ENCODE measurements at places on chromosomes 1 and 21. TPM values are rescaled to one million over a fixed set of nuclear protein-coding genes. Genes with fewer than 3 reads are reported as not detected.

GRCh38 chr1:185215911-185216310 lies 58.9 kb downstream of the SWT1 start:
- no peaks in the 10 kb centered on the region for H3K36me3 ChIP-seq
- H3K27me3 ChIP-seq, result no peaks in the 10 kb centered on the region
- H3K27ac ChIP-seq, result no peak overlapping the region
- no peak for DNase-seq
- H3K4me3 ChIP-seq, result no peak overlapping the region

- no peaks in the 10 kb centered on the region for H3K36me3 ChIP-seq
- H3K4me3 ChIP-seq, result peak overlapping the region; percentile 7
- peaks cover 17% of the 10 kb centered on the region for H3K27me3 ChIP-seq
- peak; percentile 12 for DNase-seq
Observed at GRCh38 chr1:240492832-240493440, 119.0 kb downstream of the GREM2 start.

- H3K4me3 ChIP-seq, result no peak overlapping the region
- H3K27me3 ChIP-seq, result peaks cover 13% of the 10 kb centered on the region
- H3K4me1 ChIP-seq, result no peaks in the 10 kb centered on the region
Observed at GRCh38 chr1:6140413-6140812, 39.7 kb downstream of the CHD5 start.

- H3K27ac ChIP-seq, result no peak overlapping the region
- H3K4me1 ChIP-seq, result peaks cover 8% of the 10 kb centered on the region
- no peak overlapping the region for H3K4me3 ChIP-seq
- no peak for DNase-seq
Observed at GRCh38 chr1:22418312-22418711, 33.3 kb upstream of the ZBTB40 start.

DNA sequence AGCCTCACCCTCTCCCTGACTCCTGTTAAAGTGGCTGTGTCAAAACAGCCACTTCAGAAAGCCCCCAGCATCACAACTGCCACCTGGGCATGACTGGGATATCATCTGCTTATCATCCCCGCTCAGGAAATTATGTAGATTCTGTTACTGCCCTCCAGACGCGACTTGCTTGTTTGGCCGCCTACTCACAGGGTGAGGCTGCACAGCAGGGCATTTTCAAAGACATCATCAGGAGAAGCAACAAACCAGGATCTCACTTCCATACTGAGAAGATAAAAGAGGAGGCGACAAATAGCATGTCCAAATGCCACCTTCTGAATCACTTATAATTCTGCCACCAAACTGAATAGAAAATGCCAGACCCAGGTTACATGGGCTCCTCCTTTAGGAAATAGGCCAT lies 94.8 kb downstream of the MIS18A start:
- no peaks in the 10 kb centered on the region for H3K4me1 ChIP-seq
- DNase-seq, result no peak
- H3K36me3 ChIP-seq, result no peaks in the 10 kb centered on the region

OPRD1 gene
- 1.5 TPM for polyA plus RNA-seq

TMEM52 gene
- polyA plus RNA-seq, result 18.5 TPM

Data from large intestine (tissue), 12 donors.